ENCODE measurements at places on chromosomes 4 and X. TPM values are rescaled to one million over a fixed set of nuclear protein-coding genes. Genes with fewer than 3 reads are reported as not detected.

DNA sequence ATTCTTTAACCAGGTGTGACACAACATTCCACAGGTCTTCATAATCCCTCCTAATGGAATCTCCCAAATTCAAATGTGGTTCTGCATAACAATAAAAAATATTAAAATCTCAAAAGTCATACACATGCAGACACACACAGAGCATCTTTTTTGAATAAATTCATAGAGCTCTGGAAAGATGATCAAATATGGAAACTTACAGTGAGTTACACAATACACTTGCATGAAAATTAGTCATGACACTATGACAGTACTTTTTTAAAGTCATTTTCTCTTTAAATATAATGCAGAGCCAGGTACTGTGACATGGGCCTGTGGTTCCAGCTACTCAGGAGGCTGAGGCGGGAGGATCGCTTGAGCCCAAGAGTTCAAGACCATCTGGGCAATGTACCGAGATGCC is 38.9 kb downstream of the DDX60L start:
- no peak for DNase-seq

- no peak for DNase-seq
Observed at GRCh38 chr4:55291227-55291640, 54.8 kb upstream of the SRD5A3 start.

Gene BEX2
- 19.2 TPM for total RNA-seq

Gene ARHGAP36
- 1.8 TPM for total RNA-seq

All from neural crest cell (in vitro differentiated cells).